ENCODE measurements at places on chromosomes 2 and 18.

DNA sequence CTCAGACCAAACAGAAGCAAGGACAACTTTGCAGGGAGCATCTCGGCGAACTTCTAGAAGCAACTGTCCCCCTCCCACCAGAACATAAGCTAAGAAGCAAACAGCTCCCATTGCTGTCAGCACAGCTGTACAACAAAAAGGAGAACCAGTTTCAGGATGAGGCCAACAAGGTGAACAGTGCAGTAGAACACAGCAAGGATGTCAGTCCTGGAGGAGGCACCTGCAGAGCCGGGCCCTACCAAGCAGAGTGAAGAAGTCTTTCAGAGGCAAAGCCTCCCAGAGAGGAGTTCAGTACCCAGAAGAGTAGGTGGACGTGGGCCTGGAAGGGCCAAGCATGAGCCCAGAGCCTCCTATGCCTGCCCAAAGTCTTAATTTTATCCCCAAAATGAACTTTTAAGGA is 1.0 kb downstream of the PASK start:
- DNase-seq: no peak

DNA sequence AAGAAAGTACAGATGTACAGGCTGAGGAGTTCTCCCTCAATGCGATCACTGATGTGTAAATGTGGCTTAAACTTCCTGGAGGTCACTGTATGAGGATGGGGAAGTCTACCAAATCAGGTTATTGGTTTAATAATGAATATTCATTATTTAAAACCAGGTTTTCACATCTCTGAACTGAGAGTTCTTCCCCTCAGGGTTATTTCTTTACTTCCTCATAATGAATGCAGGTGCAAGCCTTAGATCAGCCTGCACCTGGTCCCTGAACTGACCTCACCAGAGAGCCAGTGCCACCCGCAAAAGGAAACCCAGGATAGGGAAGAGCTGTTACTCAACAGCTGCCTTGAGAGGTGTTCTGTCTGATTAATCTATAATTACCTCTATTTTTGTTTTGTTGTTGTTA is 369.0 kb downstream of the EPHA4 start:
- no peak for DNase-seq

DNA sequence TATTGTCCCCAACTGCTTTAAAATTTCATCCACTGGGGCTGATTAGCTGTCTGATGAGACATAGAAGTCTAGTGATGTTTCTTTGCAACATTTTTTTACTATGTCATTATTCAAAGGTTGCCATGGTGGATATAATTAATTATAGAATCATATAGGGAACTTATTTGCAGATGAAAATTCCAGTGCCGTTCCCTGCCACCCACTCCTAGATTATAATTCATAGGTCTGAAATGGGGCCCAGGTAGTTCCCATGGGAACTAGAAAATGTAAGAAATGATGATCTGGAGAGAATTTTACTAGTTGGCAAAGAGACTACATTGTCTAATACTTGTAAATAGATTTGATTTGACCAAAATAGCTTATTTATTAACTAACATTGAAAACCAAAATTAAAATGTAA is 1496.5 kb upstream of the NXPH2 start:
- DNase-seq: no peak

GRCh38 chr2:237964194-237964577 is 2.6 kb upstream of the UBE2F start:
- no peak for DNase-seq

GRCh38 chr2:44943693-44944101 is 2.2 kb downstream of the SIX3 start:
- no peak for DNase-seq

- DNase-seq: peak; percentile 14
These were observed 69.3 kb downstream of the MAPK4 start for GRCh38 chr18:50629148-50629631.

DNA sequence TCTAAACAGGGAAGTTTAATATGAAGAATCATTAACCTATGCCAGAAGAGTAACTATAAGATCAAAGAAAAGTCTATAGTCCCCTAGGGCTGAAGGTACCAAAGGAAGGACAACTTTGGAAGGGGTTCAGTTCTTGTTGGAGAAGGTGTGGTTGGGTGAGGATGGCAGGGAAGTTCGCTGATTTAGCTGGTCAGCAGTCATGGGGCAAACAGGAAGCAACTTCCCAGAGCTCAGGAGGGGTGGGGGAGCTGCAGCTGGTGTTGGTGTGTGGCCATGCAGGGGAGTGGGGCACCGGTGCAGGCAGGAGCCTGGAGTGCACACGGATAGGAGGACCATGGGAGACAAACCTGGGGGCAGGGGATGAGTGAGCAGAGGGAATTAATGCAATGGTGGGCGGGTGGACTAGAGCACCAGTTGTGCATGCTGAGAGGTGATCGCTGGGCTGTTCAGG is 34.0 kb downstream of the FHOD3 start:
- no peak for DNase-seq

DNA sequence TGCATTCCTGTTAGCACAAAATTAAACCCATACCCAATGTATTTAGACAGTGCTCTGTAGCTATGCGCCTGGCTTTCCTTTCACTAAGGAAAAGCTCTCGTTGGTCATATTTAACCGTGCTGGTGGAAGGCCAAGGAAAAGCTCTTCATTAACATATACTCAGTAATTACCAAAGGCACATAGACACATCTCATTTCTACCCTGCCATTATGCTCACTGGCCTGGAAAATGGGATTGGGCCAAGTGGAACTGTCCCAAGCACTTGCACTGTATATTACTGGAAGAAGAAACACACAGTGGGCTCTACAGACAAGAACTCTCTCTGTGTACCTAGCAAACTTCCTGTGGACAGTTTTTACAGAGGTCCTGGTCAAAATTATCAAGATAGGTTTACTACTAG is 274.4 kb downstream of the ERBB4 start:
- DNase-seq: no peak

DNA sequence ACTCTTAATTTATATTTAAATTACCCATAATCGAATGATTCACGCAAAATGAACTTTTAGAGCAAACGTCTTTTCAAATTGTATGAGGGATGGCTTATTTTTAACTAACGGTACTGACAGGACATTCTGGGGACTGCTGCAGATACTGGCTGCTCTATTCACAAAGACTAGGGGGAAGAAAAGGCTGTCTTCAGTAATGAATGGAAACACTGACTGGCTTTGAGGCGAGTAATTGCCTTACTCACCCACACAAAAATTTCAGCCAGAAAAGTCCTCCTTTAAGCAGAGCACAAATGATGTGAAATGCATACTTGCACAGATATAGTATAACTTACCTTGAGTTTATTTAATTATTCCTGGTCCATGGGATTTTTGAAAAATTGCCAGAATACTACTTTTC is 852.6 kb downstream of the DPP10 start:
- no peak for DNase-seq

DNA sequence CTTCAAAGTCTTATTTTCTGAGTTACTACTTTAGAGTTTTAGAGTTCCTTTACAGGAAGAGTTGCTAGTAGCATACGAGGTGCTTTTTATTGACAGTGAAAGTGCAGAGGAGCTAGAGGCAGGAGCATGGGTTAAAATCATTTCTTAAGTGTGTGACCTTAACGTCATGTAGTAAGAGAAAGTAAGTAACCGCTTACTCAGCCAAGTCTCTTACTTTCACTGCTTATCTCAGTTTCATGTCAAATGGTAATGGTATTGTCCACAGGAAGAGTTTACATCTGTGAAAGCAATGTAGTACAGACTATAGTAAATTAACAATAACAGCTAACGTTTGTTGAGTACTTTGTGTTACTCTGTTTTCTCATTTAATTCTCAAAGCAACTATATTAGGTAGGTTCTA is 12.6 kb downstream of the NDUFAF7 start:
- no peak for DNase-seq

- DNase-seq: peak; percentile 82
These were observed 58.4 kb downstream of the BIN1 start for GRCh38 chr2:127048618-127048935.

GRCh38 chr2:61288070-61288841 is 126.3 kb downstream of the C2orf74 start:
- no peak for DNase-seq

DNA sequence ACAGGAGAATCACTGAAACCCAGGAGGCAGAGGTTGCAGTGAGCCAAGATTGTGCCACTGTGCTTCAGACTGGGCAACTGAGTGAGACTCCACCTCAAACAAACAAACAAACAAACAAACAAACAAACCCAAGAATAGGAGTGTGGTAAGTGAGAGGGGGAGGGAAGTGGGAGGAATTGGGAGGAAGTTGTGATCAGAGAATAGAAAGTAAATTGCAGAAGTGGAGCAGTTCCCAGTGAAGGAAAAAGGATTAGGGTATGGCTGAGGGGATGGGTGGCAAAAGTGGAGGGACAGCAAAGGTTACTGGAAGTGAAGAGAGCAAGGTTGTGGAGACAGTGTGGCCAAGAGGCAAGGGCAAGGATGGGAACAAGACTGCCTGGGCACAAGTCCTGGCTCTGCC is 41.1 kb upstream of the C1GALT1C1L start:
- DNase-seq: no peak

DNA sequence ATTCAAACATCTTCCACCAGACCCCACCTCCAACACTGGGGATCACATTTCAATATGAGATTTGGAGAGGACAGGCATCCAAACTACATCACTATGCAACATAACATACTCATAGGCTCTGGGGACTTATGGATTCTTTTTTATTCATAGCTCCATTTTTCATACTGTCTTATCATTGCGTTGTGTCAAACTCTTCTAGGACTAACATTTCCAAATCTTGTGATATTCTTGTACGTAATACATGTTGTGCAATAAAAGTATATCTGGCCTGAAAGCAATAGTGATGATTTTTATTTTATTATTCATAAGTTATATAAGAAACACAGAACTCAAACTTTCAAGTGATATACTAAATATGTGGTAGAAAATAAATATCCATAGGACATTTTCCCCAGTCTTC is 60.6 kb upstream of the ACTR3 start:
- DNase-seq: no peak

DNA sequence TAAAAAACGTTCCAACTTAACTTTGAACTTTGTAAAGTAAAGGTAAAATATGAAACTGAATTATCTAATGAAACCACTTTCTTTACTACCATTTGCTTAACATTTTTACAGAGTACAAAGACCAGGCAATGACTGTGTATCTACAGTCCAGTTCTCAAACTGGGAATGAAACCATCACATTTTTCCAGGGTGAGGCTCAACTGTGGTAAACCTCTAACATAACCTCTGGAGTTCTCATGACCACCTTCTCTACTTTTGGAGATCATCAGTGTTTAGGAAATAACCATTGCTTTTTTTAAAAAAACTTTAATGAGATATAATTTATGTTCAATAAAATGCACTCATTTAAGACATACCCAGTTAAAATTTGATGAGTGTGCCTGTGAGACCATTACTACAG is 223.5 kb downstream of the RNF152 start:
- DNase-seq: no peak

- DNase-seq: no peak
These were observed 318.8 kb upstream of the FIGN start for GRCh38 chr2:164054651-164055050.

GRCh38 chr2:229900012-229900411 is 21.8 kb downstream of the TRIP12 start:
- no peak for DNase-seq

DNA sequence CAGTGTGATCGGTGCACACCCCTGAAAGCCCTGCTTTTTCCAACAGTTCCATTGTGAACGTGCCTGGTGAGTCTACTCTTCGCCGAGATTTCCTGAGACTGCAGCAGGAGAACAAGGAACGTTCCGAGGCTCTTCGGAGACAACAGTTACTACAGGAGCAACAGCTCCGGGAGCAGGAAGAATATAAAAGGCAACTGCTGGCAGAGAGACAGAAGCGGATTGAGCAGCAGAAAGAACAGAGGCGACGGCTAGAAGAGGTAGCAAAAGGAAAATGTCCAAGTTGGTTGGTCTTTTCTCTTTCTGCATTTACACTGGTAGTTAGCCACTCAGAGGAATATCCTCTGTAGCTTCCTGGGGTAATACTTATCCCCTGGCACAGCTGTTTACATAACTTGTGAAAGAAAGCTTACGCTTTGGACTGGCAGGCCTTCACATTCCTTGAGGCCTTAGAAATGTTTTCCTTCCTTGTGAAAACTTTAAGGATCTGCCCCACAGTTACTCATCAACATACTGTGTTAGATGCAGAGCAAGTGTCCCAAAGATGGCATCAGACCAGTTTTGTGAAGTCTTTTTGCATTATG is 146.6 kb downstream of the MAP4K4 start:
- no peak for DNase-seq

DNA sequence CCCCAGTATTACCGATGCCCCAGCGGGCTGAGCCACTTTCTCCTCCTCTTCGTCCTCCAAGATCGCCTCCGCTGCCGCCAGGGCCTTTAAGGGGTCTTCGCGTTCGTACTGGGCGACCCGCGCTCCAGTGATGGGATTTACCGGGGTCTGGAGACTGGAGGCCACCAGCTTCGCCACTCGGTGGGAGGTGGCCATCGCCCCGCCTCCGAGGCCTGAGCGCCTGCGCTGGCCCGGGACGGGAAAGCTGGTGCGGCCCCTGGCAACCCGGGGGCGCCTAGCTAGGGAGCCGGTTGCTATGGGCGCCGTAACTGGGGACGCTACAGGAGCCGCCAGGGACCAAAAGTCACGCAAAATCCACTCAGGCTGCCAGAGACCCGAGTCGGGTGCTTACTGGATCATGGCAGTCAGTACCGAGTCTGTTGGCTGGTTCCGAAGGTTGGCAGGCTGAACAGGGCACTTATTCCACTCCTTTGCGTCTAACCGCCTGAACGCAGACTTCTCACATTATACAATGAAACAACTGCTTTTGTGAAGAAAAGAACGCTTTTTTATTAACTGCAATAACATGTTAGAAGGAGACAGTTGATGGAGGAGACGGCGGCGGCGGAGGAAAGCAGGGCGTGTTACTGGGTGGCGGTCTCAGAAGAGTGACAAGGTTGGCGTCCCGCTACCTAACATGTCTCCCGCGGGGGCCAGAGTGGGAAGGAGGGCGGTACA is at the start of gene FAM161A:
FAM161A (minus strand) TSS at position 214 of the 717 bp plus-strand sequence; CDS start at position 195, 19 bp downstream.
- peak; percentile 96 for DNase-seq

- DNase-seq: no peak
These were observed 981.4 kb downstream of the TMEM182 start for GRCh38 chr2:103743195-103743594.

DNA sequence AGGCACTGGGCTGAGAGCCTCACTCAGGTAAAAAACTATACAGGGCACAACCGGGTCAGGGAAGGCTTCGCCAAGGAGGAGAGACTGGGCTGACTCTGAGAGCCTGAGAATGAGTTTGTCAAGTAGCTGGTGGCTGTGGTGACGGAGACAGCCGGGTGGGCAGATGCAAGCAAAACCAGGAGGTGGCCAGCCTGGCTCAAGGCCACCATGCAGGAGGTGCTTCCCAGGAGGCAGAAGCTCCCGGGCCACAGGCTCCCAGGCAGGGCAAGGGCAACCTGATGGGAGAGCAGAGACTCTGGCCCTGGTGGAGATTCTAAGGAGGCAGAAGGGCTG is 2.9 kb upstream of the INHBB start:
- no peak for DNase-seq

GRCh38 chr2:182226807-182227206 is 200.0 kb downstream of the PDE1A start:
- DNase-seq: no peak

DNA sequence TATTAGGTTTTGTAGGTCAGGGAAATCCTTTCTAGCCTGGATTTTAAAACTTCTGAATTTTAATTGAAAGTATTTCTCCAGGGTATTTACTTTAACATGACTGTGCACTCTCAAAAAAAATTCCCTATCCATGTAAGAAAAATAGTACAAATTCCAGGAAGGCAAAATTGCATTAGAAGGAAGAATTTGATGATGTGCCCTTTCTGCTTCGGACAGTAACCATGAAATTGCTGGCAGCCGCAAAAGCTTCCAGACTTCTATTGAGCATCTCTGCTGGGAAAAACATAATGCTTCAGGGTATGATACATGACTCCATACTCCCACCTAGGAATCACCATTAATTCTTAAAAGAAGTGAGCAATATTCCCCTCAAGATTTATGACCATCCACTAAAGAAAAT is 17.2 kb upstream of the KLF7 start:
- DNase-seq: no peak

Measured in lower leg skin (tissue), 4 donors.